ENCODE measurements at places on chromosomes 6 and 20. TPM values are rescaled to one million over a fixed set of nuclear protein-coding genes. Genes with fewer than 3 reads are reported as not detected.

DNA sequence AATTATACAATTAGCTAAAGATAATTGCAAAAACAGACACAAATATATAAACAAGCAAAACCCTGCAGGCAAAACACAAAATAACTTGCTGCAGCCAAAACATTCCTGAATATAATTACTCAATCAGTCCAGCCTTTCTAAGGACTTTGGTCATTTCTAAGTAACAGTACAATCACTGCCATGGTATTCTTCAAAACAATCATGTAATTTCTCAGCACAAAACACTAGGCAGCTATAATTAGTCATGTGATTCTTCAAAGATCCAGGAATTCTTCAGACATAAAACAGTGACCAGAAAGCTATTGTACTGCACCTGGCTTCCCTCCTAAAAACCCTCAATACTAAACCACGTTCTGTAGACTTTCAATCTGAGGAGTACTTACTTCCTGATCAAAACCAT, 881.1 kb downstream of the EPHA7 start:
- no peak for DNase-seq

GRCh38 chr6:72636786-72637185, 14.9 kb downstream of the KCNQ5 start:
- DNase-seq = no peak

DNA sequence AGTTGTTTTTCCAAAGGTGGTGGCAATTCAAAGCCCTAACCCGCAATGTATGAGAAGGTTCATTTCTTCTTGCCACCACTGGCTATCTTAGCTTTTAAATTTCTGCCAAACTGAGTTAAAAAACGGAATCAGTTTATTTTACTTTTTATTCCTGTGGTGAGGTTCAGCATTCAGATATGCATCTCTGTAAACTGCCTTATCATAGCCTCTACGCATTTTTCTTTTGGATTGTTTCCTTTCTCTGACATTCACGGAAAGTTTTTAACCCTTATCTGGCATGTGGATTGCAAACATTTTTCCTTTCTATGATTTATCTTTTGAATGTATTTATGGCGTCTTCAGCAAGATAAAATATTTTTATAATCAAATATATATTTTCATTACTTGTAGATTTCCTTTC, 37.7 kb downstream of the AK9 start:
- no peak for DNase-seq

THEMIS gene
- 49.7 TPM for total RNA-seq

DNA sequence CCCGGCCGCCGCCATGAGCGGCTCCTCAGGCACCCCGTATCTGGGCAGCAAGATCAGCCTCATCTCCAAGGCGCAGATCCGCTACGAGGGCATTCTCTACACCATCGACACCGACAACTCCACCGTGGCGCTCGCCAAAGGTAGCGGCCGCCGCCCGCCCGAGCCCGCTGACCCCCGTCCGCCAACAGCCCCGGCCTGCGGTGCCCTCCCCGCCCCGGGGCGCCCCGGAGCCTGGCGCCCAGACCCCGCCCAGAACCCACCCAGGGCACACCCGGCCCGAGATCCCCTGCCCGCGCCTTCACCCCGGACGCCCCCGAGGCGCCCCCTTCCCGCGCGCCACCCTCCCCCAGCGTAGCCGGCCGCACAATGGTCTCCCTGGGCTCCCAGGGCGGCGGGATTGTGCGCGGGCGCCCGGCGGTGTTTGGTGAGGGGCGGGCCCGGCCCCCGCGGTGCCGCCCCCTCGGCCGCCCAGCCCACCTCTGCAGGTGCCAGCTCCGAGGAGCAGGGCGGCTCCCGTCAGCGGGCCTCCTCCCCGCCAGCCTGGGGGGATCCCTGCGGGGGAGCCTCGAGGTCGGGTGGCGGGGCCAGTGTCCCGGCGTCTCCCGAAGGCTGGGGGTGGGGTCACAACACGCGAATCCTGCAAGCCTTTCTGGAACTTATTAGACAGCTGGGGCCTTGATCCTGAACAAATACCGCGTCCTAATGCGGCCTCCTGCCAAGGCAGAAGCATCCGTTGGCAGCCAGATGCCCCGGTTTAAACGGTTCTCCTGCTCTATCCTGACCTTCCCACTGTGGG, 577 bp downstream of the LSM14B start:
- peak; percentile 61 for DNase-seq

GRCh38 chr20:3909952-3910366, 20.8 kb downstream of the PANK2 start:
- no peak for DNase-seq

LST1 gene
- 29.1 TPM for total RNA-seq

DNA sequence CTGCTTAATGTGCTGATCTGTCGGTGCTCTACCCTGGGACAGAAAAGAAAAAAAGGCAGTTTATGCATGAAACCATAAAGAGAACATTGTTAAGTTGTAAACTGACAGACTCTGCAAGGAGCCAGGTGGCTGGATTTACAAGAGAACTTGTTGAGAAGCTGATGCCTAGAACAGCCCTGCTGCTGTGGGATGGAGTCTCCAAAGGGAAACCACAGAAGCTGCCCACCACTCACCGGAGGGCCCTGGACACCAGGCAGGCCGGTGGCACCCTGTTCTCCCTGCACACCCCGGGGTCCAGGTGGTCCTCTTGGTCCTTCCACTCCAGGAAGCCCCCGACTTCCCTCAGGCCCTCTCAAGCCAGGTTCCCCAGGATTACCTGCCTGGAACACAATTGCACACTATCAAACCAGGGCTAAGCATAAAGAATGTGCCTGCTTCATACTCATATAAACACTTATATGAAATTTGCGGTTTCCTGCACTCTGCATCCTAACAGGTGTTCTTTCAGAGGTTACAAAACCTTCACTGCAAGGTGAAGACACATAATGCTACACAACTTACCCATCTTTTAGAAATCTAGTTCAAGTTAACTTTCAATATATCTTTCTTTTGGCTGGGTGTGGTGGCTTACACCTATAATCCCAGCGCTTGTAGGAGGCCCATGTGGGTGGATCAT, 68.2 kb downstream of the COL9A1 start:
- no peak for DNase-seq

DNA sequence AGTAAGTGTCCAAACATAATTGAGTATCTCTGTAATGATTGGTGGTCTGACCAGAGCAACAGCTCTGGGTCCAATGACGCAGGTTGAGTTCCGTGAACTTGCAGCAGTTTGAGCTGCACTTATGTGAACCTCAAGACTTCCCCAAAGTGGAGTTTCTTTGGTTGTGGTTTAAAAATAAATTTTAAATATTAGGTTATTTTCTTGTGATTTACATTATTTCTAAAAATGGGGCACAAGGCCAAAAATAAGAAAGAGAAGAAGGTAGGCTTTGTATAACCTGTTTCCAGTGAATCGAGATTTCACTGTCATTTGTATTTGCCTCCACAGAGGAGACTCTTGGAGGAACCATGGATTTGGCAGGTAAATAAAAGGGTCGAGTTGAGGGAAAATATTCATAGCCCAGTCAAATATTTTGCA, 166.4 kb upstream of the ZNF217 start:
- no peak for DNase-seq

AMD1 gene
- total RNA-seq = 113 TPM

DNA sequence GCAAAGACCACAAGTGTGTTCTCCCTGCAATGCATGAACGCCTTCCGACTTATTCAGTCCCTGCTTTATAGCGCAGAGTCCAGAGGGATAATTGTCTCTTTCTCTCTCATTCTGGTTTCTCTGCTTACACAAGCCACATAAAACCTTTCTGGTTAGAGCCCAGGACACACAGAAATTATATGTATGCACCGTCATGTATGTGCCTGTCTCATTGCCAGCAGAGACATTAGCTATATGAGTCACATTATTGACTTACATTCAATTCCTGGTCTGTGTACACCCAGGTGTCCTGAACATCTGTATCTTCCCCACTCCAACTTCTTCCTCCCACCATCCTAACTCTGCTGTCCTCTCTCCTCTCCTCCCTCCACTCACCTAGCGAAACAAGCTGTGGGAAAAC, 44.0 kb downstream of the LRFN2 start:
- no peak for DNase-seq

KHDC1L gene
- not detected for total RNA-seq

GRCh38 chr20:22070610-22071058, 365.2 kb downstream of the PAX1 start:
- no peak for DNase-seq

SPATA25 gene
- total RNA-seq = 1.0 TPM

- no peak for DNase-seq
Observed at GRCh38 chr6:142523515-142524375, 221.9 kb downstream of the ADGRG6 start.

SLCO4A1 gene
- total RNA-seq = 55.0 TPM

GRCh38 chr6:11858439-11858838, 79.8 kb upstream of the ADTRP start:
- DNase-seq = no peak

SLC25A27 gene
- total RNA-seq = 2.1 TPM

GRCh38 chr6:167428664-167429333, 103.9 kb downstream of the TTLL2 start:
- no peak for DNase-seq

- DNase-seq = no peak
Observed at GRCh38 chr6:51996296-51996947, 91.0 kb downstream of the PKHD1 start.

- DNase-seq = no peak
Observed at GRCh38 chr20:16842486-16843120, 94.4 kb downstream of the OTOR start.

CCN2 gene
- not detected for total RNA-seq

DNA sequence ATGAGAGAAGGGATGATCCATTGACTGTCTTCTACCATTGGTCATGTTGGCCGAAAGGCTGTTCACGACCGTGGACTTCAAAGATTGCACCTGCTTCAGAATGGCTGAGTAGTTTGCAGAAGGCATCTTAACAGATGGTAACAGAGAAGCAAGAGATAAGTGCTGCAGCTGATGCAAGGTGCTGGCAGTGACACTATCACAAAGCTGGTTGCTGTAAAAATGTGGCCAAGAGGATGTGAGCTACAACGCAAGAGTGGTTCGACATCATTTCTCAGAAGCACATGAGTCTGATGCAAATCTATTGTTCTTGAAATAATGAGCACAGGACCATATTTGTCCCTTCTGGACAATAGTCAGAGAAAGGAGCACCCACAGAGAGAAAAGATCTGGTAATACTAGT, 27.0 kb upstream of the ANKEF1 start:
- no peak for DNase-seq

DNA sequence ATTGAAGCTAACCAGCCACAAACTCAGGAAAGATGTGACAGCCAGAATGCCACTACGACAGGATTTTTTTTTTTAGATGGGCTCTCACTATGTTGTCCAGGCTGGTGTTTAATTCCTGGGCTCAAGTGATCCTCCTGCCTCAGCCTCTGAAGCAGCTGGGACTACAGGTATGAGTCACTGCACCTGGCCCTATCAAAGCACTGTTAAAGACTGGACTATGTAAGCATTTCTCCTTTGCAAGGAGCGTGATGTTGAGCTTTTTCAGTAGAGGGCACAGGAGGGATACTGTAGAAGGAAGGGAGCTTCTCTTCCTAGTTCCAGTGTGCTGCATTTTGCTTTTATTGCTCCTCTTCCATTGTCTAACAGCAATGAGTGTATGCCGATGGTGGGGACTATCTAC, 35.8 kb downstream of the ZBTB9 start:
- no peak for DNase-seq

DNA sequence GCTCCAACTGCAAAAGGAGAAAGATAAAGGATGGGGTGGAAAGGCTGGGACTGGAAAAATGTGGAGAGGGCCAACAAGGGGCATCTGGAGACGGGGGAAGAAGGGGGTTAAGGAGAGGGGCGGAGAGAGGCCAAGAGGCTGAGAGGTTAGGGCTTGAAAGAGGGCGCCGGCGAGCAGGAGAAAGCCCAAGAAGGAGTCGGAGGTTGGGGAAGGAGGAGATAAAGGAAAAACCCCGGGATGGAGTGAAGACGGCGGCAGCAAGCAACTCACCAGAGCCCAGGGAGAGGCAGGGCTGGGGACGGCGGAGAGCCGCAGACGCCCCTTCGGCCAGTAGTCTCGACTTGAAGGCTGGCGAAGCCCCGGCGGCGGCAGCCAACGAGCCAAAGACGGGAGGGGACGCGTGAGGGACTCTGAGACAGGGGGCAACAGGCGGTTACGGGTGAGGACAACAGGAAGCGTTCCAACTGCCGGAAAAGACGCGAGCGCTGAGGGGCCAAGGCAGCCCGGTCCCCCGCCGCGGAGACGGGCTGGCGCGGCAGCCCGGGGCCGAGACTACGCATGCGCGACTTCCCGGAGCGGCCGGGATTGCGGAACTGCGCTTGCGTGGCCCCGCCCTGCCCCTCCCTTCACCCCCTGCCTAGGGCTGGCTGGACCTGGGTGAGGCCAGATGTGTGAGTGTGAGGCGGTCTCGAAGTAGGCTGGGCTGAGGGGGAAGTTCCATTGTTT, at the start of gene STK38:
Gene STK38 (minus strand): TSS at position 560 of the 726 bp plus-strand sequence. CDS start 7,277 bp downstream, outside the sequence.
- peak; percentile 92 for DNase-seq

GSTA2 gene
- not detected for total RNA-seq

KCNB1 gene
- total RNA-seq = not detected

DNA sequence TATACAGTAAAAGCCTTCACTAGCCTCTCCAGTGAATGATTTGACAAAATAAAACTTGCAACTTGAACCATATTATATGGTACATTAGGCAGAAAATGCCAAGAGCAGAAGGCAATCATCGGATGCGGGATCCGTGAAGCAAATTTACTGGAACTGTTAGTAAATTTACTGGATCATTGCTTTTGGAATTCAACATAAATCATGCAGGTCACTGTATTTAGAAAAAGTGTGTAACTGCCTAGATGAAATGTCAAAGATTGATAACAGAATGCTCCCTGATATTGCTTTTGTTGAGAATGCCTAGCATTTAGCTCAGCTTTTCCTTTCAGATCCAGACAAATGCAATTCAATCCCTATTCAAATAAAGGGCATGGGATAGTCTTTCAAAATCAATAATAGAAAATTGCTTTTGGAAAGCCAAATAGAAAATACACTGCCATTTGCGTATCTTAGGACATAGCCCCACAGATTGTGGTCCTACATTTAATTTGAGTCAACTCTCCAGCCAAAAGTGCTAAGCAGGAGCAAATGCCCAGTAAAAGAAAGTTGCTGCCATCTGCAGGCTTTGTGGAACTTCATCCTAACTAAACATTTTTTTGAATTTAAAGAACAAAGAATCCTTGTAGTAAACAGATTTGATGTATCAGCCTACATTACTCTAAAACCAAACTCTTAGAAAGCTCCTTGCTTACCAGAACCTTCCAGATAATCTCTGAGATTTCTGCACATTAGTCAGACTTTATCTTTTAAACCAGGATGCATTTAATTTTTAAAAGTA, 109.5 kb upstream of the HSF2 start:
- DNase-seq = no peak

- DNase-seq = no peak
Observed at GRCh38 chr20:49395183-49395582, 87.3 kb downstream of the KCNB1 start.

GRCh38 chr6:169896826-169897456, 145.5 kb downstream of the ERMARD start:
- no peak for DNase-seq

GRCh38 chr6:113018351-113019151, 671.4 kb downstream of the RFPL4B start:
- DNase-seq = no peak

NKX2-4 gene
- not detected for total RNA-seq

DNA sequence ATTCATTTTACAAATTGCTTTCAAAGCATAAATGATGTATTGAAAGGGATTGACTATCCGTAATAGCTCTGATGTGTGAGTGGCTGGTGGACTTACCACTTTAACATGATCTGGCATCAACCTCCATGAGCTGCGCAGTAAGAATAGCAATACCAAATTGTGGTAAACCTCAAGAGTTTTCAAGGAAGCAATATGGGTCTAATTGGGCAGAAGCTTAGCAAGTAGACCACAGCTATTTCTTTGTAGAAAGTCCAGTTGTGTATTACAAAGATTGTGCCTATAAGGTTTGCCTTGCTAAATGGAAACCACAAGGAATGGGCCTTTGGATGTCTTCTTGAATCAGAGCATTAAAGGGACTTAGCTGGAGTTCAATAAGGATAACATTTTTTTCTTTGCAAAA, 736.6 kb downstream of the KIF16B start:
- DNase-seq = no peak

LCA5 gene
- total RNA-seq = 0.21 TPM
